ENCODE measurements at places on chromosomes 1 and 21.
A peak's percentile ranks its signal among the peaks of the same experiment; 100 is the strongest.

- DNase-seq, result no peak
Observed at GRCh38 chr1:24713736-24714135, 31.5 kb upstream of the CLIC4 start.

GRCh38 chr1:93000291-93000690 lies 39.0 kb upstream of the DIPK1A start:
- no peak for DNase-seq

- DNase-seq, result no peak
Observed at GRCh38 chr1:18929686-18930085, 26.8 kb downstream of the IFFO2 start.

DNA sequence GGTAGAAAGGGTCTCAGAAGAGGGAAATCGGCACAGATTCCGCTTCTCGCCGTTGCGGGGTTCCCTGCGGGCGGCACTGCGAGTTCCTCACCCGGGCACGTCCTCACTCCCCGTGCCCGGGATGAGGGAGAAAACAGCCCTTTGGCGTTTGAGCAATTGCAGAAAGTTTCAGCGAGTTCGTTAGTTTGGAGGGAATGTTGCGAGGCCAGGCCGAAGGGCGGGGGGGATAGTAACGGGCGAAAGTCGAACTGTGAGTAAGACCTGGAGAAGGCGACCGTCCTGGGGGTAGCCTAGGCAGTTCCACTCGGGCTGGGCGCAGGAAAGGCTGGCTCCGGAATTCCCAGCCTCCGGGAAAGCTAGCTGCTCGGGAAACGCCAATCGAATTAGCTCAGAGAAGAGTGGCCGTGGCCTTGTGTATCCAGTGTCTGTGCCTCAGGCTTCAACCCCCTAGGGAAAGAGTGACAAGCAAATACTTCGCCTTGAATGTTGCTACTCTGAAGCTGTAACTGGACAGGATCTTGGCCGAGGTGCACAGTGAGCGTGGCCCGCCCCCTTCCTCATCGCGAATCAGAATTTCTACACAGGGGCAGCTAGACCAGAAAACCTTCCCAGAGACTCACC lies 787 bp downstream of the PTGFR start:
- DNase-seq, result peak; percentile 69

GRCh38 chr1:198255784-198256183 lies 99.0 kb downstream of the NEK7 start:
- DNase-seq, result no peak

DNA sequence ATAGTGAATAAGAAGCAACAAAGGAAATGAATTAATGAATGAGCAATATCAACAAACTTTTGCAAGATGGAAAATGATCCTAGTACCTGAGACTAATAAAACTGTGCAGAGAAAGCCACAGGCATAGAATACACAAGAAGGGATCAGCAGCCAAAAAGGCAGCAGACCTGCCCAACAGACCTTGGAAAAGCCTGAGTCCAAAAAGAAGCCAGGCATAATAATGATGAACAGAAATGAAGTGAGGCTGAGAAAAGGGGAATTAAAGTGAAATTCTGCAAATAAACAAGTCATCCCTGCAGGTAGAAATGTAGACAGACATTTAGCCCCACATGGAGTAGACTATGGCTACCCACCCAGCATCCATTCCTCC lies 10.3 kb upstream of the PHTF1 start:
- DNase-seq, result no peak

DNA sequence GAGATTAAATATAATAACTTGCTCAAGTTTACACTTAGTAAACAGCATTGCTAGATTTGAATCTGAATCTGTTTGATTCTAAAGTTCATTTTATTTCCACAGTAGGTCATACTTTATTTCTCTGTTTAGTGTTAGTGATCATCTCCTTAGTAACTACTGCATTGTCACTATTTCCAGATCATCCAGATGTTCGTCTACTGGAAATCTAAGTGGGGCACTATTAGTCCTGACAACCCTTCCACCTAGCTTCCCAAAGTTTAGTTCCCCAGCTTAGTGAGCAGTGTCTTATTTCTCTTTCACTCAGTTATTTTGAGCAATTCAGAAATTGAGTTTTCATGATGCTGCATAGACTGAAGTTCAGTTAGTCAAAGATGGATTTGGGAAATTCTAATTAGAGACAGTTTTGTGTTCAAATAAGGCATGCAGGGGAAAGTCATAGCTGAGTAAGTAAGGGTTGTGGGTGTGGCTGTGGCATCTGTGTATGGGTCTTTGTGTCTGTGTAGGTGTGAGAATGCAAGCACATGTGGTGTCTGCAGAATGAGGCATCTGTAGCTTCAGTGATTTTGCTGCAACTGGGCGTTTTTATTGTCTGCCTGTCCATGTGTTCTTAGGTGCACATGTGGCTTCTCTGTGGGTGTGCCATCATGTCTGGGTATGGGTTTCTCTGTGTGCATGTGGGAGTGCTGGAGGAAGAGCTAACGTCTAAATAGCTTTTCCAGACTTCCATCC lies 107.3 kb downstream of the NTMT2 start:
- no peak for DNase-seq

- no peak for DNase-seq
Observed at GRCh38 chr1:6328091-6328490, 65.5 kb downstream of the ACOT7 start.

DNA sequence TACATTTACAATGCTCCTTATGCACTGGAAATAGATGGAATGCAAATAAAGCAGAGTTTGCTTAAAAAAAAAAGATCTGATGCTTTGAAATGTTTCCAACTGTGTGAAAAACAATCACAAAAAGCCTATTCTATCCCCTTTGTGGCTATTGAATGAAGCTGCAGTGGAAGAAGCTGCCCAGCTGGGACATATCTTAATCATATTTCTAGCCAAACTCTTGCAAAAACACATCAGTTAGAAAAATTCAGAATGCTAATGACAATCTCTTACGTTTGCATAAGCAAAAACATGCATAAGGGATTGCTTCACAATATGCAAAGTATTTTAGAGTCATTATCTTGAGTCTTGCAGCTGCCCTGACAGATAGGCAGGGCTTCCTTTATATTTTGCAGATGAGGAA lies 526.4 kb upstream of the USP24 start:
- no peak for DNase-seq

DNA sequence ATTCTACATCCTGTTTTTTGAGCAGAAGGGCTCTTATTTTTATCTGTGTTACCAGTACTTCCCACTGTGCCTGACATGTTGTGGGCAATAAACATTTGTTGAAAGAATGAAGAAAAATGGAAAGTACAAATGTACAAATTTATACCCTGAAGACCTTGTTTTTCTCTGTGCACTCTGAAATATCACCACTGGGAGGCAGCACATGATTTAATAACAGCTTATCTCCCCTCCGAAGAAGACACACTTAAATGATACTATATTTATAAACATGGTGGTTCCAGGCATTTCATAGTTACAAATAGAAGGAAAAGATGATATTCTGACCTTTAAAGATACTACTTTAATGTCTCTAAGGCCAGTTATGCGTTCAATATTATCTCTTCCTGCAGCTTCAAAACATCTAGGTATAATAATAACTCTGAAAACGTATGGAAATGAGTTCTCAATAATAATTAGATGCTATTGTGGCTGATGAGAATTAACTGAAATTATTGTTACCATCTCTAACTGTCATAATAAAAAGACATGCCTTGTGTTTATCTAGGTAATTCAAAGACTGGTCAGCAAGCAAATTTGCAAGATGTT lies 12.8 kb downstream of the DYNLT5 start:
- peak; percentile 48 for DNase-seq

DNA sequence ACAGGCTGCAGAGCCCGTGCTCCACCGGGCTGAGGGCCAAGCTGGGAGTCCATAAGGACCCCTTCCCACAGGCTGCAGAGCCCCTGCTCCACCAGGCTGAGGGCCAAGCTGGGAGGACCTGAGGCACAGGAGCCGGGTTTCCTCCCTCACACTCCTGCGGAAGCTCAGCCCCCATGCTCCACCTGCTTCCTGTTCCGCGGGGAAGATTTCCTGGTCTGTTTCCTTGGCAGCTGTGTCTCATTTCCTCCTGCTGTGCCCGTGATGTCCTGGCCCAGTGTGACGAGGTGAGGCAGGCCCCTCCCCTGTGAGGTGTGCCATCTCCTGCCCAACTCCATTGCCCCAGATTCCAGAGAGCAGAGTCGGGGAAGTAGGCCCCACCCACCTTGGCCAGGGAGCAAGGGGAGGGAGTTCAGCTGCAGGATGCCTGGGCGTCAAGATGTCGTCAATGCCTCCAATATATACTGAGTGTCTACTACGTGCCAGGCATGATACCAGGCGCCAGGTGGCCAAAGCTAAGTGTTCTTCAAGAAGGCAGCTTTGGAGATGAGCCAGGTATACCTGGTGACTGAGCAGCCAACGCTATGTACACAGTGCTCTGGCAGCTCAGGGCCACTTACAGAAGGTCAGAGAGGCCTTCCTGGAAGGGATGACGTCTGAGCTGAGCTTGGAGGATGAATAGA lies 58.8 kb downstream of the NAV1 start:
- no peak for DNase-seq

DNA sequence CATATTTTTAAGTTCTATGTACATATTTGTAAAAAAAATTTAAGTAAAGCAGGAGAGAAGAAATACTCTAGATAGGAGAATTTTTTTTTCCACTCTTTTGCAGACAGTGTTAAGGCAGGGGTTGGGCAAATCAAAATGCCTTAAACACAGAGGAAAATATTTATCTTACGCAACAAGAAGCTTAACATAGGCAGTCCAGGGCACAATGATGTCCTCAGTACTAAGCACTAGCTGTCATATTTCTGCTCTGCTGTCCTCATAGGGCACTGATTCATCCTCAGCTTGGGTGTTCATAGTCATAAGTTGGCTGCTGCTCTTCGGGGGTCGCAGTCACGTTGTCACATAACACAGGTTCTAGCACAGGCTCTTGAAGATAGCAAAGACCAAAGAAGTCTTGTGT lies 247.4 kb downstream of the PTBP2 start:
- no peak for DNase-seq

GRCh38 chr21:35303085-35303484 lies 254.0 kb upstream of the RUNX1 start:
- no peak for DNase-seq

DNA sequence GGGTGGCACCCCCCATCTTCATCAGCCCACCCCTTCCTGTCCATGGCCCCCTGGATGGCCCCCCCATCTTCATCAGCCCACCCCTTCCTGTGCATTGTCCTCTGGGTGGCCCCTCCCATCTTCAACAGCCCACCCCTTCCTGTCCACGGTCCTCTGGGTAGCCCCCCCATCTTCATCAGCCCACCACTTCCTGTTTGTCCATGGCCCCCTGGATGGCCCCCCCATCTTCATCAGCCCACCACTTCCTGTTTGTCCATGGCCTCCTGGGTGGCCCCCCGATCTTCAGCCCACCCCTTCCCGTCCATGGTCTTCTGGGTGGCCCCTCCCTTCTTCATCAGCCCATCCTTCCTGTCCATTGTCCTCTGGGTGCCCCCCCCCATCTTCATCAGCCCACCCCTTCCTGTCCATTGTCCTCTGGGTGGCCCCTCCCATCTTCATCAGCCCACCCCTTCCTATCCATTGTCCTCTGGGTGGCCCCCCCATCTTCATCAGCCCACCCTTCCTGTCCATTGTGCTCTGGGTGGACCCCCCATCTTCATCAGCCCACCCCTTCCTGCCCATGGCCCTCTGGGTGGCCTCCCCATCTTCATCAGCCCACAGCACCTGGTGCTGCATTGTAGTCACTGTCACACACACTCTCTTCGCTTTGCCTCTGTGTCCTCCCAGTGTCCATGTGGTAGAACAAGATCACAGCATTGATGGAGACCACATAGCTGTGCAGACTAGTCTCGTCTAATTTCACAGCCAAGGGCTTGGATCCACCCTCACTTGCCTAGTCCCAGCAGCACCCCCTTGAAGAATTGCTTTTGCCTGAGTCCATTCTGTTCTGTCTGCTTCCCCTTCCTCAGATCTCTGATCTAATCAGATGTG lies 95.9 kb downstream of the PCBP3 start:
- no peak for DNase-seq

- no peak for DNase-seq
Observed at GRCh38 chr1:230123280-230124185, 56.5 kb downstream of the GALNT2 start.

DNA sequence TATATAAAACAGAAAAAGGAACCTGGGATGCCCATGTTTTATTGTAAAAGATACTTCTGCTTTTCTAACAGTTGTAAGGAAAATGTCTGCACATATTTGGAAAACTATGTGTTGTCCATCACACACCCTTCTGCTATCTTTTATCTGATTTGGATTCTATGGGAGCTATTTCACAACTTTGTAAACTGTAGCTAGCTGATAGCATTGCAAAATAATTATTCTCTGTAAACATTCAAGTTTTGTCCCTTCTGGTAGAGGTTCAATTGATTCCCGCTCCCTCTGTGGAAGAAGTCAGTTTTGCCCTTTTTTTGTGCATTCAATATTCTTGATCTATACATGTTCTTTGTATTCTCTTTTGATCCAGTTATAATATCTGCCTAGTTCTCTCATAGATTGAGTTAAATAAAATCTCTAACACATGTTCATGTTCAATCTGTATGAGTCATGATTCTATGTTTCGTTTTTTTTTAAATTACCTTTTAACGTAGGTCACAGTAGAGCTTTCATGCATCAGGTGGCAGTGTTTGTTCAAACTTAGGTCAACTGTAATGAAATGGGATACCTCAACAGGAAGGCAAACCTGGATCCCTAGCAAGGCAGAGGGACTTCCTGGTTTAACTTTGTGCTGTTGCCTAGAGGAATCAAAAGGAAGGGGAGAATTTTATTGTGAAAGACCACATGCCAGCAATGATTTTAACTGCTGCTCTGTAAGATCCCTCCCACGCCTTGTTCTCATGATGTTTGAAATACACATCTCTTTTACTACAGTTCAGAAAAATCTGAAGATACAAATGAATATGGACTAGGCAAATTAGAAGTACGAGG lies 26.0 kb upstream of the BCL9 start:
- DNase-seq, result no peak

DNA sequence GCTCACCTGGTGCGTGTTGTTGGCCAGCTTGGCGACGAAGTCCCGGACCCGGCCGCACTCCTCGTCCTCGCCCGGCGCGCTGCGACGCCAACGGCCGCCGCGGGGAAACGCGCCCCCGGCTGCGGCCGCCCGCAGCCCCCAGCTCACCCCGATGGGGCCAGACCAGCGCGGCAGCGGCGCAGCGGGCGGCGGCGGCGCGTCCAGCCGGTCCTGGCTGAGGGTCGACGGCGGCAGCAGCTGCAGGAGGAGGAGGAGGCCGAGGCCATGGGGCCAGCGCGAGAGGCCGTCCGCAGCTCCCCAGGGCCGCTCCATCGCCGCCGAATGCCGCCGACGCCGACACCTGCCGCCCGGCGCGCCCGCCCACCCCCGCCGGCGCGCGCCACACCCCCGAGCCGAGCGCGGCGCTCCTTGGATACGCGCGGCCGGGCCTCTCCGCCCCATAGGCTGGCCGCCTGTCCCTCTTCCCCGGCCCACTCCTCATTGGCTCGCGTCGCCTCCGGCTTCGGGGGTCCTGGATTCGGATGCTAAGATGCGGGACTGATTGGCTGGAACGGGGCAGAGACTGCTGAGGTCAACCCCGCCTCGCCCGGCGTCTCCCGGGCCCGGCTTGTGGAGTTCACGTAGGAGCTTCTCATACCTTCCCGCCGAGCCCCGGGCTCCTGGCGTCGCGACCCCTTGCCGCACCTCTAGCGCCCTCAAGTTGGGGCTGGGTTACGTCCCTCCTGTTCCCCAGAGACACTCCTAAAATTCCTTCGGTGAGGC lies at the start of gene SORT1:
Gene SORT1, minus strand, starts transcription at position 338 of the 762 bp plus-strand sequence. Its CDS starts 26 bp downstream, at position 312.
- DNase-seq, result peak; percentile 89

GRCh38 chr1:200861937-200862647 lies 10.7 kb upstream of the GPR25 start:
- DNase-seq, result no peak

Measured in right forelimb (tissue), 1 donor.